ENCODE measurements at places on chromosomes 4 and X.

GRCh38 chr4:38491854-38492478 lies 172.0 kb upstream of the KLF3 start:
- no peak for DNase-seq

GRCh38 chrX:49784747-49785280 lies 44.3 kb upstream of the PAGE4 start:
- DNase-seq: no peak

- DNase-seq: no peak
Observed at GRCh38 chr4:172785613-172786012, 383.0 kb upstream of the GALNT7 start.

DNA sequence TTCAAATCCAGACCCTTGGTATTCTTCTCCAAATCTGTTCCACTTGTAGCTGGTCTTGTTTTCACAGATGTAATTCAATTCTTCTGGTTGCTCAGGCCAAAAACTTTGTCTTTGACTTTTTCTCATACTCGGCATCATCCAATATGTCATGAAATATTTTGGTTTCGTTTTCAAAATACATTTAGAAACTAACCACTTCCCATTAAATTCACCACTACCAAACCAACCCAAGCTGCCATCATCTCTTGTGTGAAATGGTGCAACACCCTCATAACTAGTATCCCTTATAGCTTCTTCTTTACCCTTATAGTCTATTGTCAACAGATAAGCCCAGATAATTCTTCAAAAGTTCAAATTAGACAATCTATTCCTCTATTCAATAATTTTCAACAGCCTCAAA lies 192.1 kb downstream of the PRR32 start:
- no peak for DNase-seq

GRCh38 chrX:153465691-153466380 lies 4.5 kb downstream of the HAUS7 start:
- no peak for DNase-seq

DNA sequence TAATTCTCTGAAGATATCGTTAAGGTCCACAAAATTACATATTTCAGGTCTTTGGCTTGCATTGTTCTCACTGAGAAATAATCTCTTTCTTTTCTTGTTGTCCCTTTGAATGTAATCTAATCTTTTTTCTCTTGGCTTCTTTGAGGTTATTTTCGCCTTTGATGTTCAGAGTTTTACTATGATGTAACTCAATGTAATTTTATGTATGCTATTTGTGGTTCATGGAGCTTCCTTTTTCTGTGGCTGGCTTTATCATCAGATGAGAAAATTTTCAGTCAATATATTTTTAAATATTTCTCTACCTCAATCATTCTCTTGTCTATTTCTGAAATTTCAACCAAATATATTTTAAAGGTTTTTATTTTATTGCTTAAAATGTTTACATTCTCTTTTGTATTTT lies 672.2 kb downstream of the TRAM1L1 start:
- no peak for DNase-seq

DNA sequence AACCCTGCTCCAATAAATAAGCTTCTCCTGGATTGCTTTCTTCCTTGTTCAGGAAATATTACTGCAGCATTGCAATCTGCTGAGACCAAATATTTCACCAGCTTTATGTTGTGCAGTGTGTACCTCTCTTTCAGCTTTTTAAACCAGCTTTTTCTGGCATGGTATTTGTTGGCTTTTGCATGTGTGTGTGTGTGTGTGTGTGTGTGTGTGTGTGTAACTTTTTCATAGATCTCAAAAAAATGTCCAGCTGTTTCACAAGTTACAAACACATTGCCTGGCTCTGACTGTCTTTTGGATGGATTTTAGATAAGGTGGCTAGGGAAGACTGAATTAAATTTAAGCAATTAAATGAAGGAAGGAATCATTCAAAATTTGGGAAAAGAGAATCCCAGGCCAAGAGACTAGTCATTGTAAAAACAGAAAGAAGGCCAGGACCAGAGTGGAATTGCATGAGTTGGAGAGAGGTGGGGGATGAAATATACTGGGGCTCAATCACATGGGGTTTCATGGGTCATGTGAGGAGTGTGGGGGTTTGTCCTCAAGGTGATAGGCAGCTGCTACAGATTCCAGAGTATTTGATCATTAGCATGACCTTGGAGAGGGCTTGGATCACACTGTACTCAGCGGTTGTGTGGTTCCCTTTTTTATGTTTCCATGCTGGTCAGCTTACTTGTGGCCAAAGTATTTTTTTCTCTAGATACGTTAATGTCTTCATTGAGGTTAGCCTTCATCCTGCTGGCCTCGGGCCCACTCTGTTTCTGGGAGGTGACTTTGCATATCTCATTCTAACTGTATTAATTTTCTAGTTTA lies 357.7 kb upstream of the BOD1L1 start:
- DNase-seq: no peak

- DNase-seq: peak; percentile 50
Observed at GRCh38 chrX:131633285-131633917, 89.5 kb downstream of the OR13H1 start.

DNA sequence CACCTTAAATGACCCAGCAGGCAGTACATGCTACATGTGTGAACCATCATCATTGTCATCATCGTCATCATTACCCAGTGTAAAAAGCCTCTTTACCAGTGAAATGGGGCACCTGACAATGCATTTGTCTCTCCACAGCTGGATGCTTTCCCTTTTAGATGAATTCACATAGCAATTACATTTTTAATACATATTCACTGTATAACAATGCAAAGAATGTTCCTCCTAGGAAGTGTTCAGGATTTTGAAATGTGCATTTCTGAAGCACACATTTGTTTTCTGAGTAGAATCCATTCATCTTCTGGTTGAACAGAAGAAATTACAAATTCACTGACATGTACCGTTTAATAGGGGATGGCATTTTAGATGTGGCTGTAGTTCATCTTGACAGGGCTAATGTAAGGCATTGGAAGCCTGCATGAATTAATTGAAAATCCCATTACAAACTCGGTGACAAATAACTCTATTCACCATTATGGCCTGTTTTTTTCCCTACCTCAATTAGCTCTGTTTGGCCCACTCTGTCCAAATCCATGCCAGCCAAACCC lies 111.1 kb downstream of the SH3RF1 start:
- DNase-seq: no peak

All from endothelial cell (in vitro differentiated cells).